ENCODE measurements at places on chromosomes 13 and 19.

GRCh38 chr13:111166882-111167675 is 52.0 kb downstream of the ARHGEF7 start:
- DNase-seq, result no peak

GRCh38 chr19:55688422-55689218 is 13.6 kb downstream of the EPN1 start:
- no peak for DNase-seq

- DNase-seq, result no peak
Observed at GRCh38 chr19:49846408-49846807, 4.6 kb upstream of the PTOV1 start.

GRCh38 chr13:60453490-60453889 is 56.5 kb downstream of the TDRD3 start:
- DNase-seq, result no peak

GRCh38 chr19:39428283-39429112 is 7.3 kb downstream of the RPS16 start:
- DNase-seq, result no peak

DNA sequence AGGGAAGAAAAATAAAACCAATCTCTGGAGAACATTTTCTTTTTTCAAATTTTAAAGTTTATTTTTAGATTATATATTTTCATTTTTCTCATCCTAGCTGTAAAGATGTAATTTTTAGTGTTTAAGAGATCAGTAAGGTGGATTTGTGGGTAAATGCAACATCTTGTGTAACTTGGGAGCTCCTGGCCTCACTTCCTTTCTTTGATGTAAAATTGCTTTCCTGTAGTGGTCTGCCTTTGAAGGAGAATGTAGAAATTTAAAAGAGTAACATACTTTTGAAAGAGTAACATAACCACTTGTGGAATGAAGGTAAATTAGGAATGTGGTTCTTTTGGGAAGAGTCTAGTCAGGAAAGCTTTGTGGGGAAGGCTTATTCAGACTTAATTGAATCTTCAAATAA is 95.7 kb upstream of the AKAP11 start:
- DNase-seq, result no peak

DNA sequence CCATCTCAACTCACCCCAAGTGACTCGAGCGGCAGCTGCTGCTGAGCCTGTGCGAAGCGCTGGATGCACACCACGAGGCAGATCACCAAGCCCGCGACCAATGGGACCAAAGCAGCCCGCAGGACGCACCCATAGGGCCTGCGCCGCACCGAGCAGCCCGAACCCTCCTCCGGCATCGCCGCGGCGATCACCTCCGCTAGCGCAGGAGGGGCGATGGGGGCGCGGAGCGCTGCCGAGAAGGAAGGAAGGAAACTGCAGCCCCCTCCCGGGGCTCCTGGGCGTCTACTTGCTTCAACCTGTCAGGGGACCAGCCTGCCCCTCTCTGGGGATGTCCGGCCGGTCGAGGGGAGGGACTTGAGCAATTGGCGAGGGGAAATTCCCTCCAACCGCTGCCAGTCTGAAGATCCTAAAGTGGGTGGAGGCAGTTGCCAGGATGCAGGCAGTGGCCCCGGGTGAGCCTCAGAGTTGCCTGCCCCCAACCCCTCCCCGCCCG is at the start of gene CD70:
Gene CD70, minus strand, starts transcription at position 324 of the 493 bp plus-strand sequence. Its CDS starts 148 bp downstream, at position 176.
- no peak for DNase-seq

GRCh38 chr19:45352062-45352461 is 11.5 kb downstream of the KLC3 start:
- DNase-seq, result no peak

DNA sequence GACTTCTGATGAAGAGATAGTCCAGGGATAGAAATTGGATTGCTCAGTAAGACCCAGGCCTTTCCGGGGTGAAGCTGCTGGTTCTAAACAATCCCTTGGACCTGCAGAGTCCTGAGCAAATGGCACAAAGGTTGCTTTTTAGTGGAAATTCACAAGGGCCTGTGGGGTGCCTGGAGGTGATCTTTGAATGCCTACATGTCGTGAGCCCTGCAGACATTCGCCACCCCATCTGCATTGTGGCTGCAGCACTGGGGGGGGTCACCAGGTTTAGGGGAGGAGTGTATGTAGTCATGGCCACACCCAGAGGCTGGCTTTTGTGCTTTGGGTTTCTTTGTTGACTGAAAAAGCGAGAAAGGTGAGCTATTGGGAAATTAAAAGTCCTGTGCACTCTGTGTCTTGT is 41.4 kb downstream of the SLC7A9 start:
- DNase-seq, result no peak

GRCh38 chr13:48542581-48543341 is 9.9 kb upstream of the RCBTB2 start:
- no peak for DNase-seq

GRCh38 chr13:40137400-40137799 is 481.9 kb downstream of the COG6 start:
- DNase-seq, result no peak

GRCh38 chr19:28210886-28211285 is 1002.1 kb downstream of the UQCRFS1 start:
- no peak for DNase-seq

DNA sequence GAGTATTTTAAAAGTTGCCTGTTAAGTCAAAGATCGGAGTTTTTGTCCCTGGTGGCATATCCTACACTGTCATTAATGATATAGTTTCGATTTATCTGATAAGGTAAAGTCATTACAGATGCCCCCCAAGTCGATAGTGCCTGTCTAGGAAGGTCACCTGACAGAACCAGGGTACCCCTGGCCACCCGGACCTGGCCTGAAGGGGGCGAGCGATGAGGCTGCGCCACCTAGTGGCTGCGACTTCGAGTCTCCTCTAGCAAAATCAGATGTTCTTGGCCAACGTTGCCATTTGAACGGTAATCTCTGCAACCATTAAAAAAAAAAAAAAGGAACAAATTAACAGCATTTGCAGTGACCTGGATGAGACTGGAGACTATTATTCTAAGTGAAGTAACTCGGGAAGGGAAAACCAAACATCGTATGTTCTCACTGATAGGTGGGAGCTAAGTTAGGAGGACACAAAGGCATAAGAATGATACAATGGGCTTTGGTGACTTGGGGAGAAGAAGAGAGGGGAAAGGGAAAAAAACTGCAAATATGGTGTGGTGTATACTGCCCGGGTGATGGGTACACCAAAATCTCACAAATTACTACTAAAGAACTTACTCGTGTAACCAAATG is 565.1 kb downstream of the LIG4 start:
- DNase-seq, result no peak

GRCh38 chr13:79112016-79112415 is 294.0 kb downstream of the RBM26 start:
- no peak for DNase-seq

DNA sequence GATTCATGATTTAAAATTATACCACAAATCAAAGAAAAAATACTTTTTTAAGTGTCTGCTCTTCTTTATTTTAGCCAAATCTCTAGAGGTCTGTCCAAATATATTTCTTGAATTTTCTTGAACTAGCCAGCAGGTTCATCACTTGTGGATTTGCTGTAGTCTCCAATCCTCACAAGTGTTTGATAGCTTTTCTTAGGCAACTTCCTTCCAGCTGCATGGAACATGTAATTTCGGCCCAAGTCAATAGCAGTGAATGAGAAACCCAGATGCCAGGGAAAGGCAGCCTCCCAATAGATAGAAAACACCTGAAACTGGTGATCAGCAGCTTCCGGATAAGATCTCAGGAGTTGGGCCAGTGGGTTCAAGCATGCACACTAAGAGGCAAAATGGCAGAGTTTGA is 15.6 kb upstream of the RNASEH2B start:
- DNase-seq, result no peak

DNA sequence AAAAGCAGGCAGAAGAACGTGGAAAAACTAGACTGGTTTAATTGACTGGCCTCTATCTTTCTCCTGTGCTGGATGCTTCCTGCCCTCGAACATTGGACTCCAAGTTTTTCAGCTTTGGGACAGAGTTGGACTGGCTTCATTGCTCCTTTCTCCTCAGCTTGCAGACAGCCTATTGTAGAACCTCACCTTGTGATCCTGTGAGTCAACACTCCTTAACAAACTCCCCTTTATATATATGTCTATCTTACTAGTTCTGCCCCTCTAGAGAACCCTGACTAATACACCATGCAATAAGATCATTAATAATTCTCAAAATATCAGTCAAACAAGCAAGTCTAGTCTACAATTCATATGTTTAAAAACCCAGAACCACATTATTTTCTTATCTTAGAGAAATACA is 662.4 kb downstream of the TBC1D4 start:
- no peak for DNase-seq

DNA sequence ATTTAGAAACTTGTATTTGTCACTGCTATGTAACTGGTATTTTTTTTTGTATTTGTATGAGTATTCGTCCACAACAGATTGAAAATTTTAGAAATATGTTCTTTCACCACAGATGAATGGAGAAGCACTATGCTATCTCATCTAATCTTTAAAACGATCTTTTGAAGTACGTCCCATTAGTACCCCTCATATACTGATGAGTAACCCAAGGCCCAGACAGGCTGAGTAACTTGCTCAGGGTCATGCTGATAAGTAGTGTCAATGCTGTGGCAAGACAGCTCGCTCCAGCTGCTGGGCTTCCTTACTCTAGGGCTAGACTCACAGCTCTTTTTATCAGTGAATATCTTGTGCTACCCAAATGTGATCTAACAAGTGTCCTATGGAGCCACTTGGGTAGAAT is 154.2 kb downstream of the SUCLA2 start:
- DNase-seq, result no peak

- no peak for DNase-seq
Observed at GRCh38 chr13:45781553-45782326, 69.8 kb downstream of the SIAH3 start.

GRCh38 chr19:46840498-46840942 is 10.1 kb downstream of the AP2S1 start:
- DNase-seq, result no peak

GRCh38 chr19:34712395-34713261 is 21.4 kb upstream of the ZNF181 start:
- peak; percentile 43 for DNase-seq

DNA sequence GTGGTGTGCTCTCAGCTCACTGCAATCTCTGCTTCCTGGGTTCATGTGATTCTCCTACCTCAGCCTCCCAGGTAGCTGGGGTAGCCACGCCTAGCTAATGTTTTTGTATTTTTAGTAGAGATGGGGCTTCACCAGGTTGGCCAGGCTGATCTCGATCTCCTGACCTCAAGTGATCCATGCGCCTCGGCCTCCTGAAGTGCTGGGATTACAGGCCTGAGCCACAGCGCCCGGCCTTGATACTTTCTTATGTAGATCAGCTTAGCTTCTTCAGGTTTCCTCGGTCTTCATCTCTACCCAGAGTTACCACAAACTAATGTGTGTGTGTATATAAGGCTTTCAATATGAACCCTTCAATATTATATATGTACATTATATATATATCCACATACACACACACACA is 9.9 kb upstream of the CCDC61 start:
- no peak for DNase-seq

DNA sequence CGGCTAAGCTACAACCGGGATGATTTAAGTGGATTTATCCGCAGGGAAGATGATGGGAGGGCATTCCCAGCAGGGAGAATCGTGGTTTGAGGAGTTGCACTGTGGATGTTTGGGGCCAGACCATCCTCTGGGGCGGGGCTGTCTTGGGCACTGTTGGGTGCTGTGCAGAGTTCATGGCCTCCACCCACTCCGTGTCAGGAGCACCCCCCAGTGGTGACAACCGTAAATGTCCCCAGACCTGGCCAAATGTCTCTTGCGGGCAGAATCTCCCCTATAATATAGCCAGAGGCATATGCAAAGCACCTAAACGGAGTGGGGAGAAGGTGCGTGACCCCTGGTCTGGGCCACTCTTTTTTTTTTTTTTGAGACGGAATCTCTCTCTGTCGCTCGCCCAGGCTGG is 40.2 kb downstream of the SMIM24 start:
- peak; percentile 26 for DNase-seq

DNA sequence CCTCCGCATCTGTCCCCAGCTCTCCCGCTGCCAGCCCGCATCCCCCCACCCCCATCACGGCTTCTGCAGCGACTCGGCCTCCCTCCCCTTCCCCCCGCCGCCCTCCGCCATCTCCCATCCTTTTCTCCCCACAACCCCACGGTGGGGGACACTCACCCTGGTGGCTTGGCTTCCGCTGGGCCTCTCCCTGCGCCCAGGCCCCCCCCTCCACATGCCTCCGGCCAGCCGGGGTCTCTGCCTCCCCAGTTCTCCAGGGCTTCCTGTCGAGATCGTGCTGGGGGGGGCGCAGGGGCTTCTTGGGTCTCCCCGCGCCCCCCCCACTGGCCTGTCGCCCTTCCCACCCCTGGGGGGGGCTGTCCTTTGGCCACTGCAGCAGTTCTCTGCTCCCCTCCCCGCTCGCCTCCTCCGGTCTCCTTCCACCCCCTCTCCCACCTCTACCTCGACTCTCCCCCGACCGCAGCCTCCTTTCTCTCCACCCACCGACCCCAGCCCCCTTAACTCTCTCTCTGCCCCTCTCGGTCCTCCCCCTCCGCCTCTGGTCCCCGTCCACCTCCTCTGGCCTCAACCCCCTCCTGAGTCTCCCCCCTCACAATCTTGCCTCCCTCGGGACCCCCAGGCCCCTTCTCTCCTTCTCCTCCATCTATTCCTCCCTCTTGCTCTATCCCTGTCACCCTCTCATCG is 17.1 kb downstream of the LRRC4B start:
- no peak for DNase-seq

Data from stimulated activated CD4-positive, alpha-beta T cell treated with anti-CD3 and anti-CD28 coated beads, TNF-alpha, amount 100 ng/mL, for 4 hours (primary cell).